ENCODE measurements at places on chromosomes 7 and 10. TPM values are rescaled to one million over a fixed set of nuclear protein-coding genes. Genes with fewer than 3 reads are reported as not detected.

Gene RELN
- total RNA-seq = not detected

Gene RBM28
- total RNA-seq = 17.1 TPM

Gene VIPR2
- not detected for total RNA-seq

Gene LLCFC1
- total RNA-seq = not detected

Gene FGFBP3
- 0.26 TPM for total RNA-seq

Measured in bronchial epithelial cell (primary cell).